ENCODE measurements at places on chromosomes 5 and 9.
A peak's percentile ranks its signal among the peaks of the same experiment; 100 is the strongest.

GRCh38 chr9:9412241-9412640, 1200.6 kb downstream of the PTPRD start:
- DNase-seq, result no peak

- no peak for DNase-seq
Observed at GRCh38 chr9:70257991-70258691, 637 bp upstream of the SMC5 start.

DNA sequence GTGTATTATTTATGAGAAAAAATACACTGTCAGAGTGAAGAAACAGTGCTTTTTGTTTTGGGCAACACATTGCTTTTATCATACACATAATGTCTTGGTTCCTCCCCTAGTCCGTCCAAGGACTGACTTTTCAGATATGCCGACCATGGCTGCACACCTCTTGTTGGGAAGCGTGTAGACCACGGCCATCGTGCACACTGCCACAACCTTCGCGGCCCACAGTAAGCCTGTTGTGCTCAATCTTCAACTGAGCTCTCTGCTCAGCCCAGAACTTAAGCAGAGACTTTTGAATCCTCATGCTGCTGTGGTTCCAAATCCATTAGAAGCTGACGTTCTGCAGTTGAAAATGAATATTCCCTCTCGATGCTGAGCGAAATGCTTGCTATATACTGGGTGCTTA, 157.6 kb upstream of the IRX2 start:
- DNase-seq, result no peak

GRCh38 chr9:99431103-99431502, 209.0 kb downstream of the SEC61B start:
- DNase-seq, result no peak

GRCh38 chr9:1960342-1961042, 54.7 kb upstream of the SMARCA2 start:
- DNase-seq, result no peak

GRCh38 chr5:148794275-148794674, 32.1 kb upstream of the ADRB2 start:
- no peak for DNase-seq

- DNase-seq, result no peak
Observed at GRCh38 chr5:94499806-94500205, 118.6 kb downstream of the KIAA0825 start.

GRCh38 chr9:84841931-84842330, 172.4 kb downstream of the NTRK2 start:
- no peak for DNase-seq

DNA sequence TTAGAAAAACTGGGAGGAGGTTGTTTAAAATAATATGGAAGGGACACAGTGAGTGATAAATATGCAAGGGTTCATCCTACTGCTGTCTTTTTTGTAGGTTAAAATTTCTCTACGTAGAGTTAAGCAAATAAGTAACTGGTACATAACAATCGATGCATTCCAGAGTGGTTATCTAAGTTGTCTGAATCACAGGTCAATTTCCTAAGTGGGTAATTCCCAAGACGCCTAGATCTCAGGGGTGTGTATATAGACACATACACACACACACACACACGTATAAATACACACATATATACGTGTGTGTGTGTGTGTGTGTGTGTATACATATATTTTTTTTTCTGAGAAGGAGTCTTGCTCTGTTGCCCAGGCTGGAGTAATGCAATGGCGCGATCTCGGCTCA, 22.3 kb downstream of the CAAP1 start:
- DNase-seq, result no peak

GRCh38 chr9:113205432-113205831, 15.6 kb downstream of the FKBP15 start:
- no peak for DNase-seq

DNA sequence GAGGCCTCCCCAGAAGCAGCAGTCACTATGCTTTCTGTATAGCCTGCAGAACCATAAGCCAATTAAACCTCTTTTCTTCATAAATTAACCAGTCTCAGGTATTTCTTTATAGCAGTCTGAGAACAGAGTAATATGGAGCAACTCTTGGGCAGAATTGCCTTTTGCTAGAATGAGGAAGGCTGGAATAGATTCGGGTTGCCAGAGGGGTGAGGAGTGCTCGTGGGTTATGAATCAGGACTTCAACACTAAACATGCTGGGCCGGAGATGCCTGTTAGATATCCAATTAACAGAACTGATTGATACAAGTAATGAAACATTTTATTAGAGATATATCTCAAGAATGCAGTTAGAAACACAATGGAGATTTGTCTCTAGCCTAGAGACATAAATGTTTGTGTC, 140.9 kb upstream of the MAP3K1 start:
- DNase-seq, result no peak

DNA sequence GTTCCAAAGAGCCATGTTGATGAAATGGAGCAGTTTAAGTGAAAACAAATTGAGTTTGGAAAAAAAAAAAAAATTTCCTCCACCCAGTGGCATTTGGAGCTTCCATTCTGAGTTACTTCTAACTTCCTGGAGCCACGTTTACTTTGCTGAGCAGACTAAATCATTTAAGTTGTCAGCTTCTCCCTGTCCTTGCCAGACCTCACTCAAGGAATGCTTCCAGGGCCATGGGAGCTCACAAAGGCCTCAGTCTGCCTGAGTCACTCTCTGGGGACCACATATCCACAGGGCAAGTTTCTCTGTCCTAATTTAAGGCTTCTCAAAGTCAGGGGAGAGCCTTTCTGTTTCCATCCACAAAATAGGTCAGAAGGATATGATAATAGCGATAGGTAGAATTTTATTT, 210.3 kb upstream of the TNC start:
- no peak for DNase-seq

DNA sequence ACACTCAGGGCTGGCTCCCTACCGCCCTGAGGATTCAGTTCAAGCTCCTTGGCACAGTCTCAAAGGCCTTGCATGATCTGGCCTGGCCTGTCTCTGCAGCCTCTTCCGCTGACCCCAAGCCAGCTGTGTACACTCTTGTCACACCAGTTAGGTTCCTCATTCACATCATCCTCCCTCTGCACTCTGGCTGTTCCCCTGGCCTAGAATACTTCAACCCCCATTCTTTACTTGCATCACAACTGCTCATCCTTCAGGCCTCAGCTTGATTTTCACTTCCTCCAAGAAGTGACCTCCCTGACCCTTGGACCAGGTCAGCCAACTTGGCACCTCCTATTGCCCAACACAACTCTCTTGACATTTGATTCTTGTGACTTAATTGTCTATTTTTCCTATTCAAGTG, 18.9 kb upstream of the PFDN1 start:
- no peak for DNase-seq

GRCh38 chr5:116452774-116453368, 121.8 kb downstream of the SEMA6A start:
- no peak for DNase-seq

DNA sequence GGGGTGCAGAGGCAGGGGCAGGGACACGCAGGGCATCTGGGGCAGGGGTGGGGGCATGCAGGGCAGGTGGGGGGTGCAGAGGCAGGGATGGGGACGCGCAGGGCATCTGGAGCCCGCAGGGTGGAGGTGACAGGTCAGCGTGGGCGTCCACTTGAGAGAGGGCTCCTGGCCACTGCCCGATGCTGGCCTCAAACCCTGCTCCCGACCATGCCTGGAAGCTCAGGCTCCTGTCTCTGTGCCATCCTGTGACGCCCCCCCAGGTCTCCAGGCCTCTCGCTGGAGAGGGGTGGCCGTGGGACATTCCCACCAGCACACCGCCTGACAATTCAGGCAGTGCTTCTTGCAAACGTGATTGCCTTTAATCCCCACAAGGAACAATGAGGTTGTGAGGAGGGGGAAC, 33.0 kb downstream of the ZDHHC11B start:
- no peak for DNase-seq

GRCh38 chr5:146965761-146966659, 87.5 kb upstream of the PPP2R2B start:
- DNase-seq, result peak; percentile 59

GRCh38 chr5:84437673-84438315, 53.1 kb upstream of the EDIL3 start:
- DNase-seq, result peak; percentile 64

DNA sequence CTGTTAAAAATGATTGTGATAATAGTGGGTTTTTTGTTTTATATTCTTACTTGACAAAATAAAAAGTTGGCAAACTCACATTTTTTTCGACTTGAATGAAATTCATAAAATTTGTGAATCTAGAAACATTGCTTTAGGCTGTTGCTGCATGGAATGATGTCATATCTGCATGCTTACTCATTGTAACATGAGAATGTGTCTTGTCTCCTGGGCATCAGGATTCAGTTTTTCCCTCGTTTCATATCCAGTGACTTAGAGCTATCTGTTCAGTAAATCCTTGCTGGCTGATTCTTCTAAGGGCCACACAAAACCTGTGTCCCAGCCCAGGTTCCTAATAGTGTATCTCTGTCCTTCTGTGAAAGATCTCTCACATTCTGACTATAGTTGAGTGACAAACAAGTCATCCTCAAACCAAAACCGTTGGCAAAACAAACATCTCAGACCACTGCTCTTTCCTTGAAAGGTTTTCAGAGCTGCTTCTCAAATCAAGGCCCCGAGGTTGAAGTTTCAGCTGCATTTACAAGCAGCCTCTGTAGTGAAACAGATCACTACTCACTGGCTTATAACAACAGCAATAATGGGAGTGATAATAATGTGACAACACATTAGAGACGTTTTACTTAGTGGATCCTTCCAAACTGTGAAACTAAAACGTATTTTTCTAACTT, 95.0 kb downstream of the NPR3 start:
- no peak for DNase-seq

DNA sequence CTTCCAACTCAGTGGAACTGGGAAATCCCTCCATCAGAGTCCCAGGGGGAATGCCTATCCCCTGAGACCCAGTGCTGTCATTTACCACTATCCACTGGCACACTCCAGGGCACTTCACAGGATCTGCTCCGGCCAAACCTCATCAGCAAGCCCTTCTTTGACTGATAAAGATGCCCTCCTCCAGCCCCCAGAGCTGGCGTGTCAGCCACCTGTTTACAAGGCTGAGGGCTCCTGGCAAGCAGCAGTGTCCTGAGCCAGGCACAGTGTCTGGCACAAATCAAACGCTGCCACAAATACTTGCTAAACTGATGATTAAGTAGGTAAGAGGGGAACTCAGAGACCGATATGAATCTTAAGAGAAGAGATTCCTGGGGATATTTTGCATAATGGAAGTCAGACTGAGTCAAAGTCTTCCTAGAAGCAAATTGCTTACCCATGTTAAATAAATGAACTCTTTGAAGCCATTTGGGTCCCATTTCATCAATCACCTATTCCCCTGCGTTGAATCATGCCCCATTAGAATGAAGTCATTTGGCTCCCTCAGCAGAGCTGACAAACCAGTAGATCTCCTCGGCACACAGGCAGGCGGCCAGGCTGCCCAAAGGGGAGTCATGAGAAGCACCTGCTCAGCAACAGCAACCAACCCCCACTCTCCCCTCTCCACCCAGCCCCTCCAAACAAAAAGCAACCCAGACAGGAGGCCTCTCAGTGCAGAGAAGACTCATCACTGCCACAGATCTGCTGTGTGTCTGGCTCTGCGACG, 97.4 kb downstream of the CDK5RAP2 start:
- no peak for DNase-seq

GRCh38 chr9:83473488-83473971, 64.7 kb downstream of the FRMD3 start:
- DNase-seq, result no peak

DNA sequence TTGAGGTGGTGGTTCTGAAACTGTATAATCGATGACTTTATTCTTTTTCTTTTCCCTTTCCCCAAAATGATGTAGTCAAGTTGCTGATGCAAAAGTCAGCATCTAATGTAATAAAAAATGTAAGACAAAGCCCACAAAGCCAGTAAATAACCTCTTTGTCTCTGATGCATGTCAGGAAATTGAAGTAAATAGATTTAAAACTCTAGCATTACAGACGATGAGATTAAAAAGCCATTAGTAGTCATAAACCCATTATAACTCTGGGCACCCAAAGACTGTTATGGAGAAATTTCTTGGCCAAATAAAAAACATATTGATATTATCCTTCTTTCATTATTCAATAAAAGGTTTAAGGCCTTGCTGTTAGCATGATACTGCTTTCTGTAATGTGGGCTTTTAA, 548.7 kb downstream of the TUSC1 start:
- no peak for DNase-seq

DNA sequence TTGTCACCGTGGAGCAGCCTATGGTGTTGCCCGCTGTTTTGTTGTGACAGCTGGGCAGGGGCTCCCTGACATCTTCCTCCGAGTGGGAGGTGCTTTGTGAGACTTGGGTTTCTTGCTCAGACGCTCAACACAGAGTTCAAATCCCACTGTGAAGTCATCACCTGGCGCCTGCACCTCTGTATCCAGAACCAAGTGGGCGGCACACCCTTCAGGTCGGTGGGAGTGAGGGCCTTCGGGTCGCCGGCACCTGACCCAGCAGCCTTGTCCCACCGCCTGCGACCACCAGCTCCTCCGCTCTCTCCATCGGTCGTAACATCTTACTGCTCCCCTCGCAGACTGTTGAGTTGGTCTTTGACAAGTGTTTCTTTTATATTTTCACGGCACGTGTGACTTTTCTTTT, 37.6 kb upstream of the EXOC3 start:
- DNase-seq, result no peak

DNA sequence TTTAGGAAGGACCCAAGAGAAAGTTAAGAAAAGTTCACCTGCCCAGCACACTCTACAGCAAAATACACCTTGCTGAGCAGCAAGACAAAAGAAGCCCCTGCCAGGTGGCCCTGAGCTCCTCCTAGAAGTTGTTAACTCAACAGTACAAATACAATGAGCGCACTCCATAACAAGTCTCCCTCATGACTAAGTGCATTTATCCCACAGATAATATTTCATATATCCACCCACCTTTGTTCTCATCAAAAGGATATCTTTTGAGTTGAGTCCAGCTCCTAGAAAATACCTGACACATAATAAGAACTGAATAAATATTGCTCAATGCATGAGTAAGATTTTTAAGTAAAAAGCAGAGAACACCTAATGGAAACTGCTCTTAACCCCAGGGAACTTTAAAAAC, 73.3 kb downstream of the ABCA1 start:
- DNase-seq, result no peak

DNA sequence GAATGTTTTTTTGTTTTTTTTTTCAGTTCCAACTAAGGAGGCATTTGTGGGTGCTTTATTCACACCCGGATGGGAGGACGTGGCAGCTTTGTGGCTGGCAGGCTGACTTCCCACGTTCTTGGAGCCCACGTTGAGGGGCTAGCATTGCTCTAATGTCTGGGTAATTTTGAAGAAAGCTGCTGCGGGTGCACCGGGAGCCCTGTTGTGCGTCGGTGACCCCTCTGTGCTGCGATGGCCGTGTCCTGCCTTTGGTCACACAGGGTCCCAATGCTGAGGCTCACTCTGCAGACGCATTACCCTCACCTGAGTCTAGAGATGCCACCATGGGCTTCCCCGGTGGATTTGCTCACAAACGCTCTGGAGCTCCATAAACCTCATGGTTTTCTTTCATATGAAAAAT, 34.2 kb downstream of the NDUFS6 start:
- DNase-seq, result no peak

DNA sequence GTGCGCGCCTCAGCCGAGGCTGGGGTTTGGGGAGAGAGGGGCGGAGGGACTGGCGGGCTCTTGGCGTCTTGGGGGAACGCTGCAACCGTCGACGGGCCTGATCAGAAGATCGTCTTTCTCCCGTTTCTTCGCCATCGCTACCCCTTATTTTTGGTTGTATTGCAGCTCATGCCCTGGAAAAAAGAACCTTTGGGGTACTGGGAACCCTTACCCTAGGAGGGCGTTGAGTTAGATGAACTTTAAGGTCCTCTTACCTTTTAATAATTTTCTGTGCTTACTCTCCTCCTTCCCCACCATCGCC, 719 bp downstream of the PAIP2 start:
- no peak for DNase-seq

- DNase-seq, result no peak
Observed at GRCh38 chr9:6367128-6367890, 39.1 kb downstream of the TPD52L3 start.

GRCh38 chr5:67173959-67174358, 22.6 kb downstream of the CD180 start:
- no peak for DNase-seq
